ENCODE measurements at places on chromosomes 7 and 10. TPM values are rescaled to one million over a fixed set of nuclear protein-coding genes. Genes with fewer than 3 reads are reported as not detected.

ARHGAP22 gene
- 60.2 TPM for total RNA-seq

- no peak for DNase-seq
Measured at GRCh38 chr7:109964780-109965179, 1126.1 kb upstream of the LRRN3 start.

- DNase-seq, result peak; percentile 13
Measured at GRCh38 chr7:25805027-25805687, 346.8 kb upstream of the NFE2L3 start.

THNSL1 gene
- 4.1 TPM for total RNA-seq

DNA sequence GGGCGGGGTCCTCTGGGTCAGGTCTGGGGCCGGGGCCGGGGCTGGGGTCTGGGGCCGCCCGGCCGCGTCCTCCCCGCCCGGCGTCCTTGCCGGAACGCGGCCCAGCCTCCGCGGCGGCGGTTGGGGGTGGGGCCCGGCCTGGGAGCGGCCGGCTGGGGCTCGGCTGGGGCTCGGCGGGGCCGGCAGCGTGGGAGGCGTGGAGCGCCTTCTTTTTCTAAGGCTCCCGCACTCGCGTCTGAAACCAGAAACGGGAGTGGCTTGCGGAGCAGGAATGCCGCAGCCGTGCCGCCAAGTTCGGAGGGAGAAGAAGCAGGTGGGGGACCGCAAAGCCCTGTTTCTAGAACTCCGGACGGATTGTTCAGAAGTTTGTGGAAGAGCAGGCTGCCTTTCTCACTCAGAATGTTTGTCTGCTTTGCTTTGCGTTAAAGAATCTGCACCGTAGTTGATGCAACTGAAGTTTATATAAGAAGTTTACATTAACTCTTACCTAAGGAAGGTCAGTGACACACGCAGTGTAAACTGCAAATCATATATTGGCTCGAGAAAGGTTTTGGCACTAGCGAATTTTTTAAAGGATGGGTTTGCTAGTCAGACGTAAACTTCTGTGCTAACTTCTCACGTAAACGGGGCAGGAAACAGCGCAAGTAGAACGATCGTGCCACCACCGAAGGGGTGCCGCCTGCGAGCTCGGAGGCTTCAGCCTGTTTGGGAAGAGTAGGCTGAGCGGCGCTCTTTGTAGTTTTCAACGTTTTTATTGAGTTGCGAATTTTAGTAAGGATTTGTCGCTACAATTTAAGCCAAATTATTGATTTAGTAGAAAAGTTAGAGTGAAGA is 729 bp downstream of the DNAJB6 start:
- DNase-seq, result peak; percentile 58

OR9A2 gene
- not detected for total RNA-seq

SHTN1 gene
- 9.2 TPM for total RNA-seq

GRCh38 chr10:76033457-76034196 is 602.2 kb downstream of the LRMDA start:
- DNase-seq, result peak; percentile 43

DNA sequence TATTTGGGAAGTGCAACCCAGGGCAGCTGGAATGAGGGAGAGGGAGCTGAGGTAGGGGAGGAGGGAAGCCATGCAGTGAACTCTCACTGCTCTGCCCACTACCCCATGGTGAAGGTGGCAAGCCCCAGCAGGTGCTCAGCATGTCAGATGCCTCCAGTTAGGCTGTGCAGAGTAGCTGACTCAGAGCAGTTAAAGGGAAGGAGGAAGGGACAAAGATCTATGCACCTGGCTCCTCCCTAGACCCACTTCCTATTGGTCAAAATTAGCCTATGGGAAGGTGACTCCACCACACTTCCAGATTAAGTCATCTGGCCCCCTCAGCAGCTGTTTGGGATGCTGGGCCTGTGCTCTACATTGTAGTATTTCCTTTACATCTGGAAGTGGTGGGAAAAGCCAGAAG is 125.7 kb upstream of the MTPN start:
- no peak for DNase-seq

DNA sequence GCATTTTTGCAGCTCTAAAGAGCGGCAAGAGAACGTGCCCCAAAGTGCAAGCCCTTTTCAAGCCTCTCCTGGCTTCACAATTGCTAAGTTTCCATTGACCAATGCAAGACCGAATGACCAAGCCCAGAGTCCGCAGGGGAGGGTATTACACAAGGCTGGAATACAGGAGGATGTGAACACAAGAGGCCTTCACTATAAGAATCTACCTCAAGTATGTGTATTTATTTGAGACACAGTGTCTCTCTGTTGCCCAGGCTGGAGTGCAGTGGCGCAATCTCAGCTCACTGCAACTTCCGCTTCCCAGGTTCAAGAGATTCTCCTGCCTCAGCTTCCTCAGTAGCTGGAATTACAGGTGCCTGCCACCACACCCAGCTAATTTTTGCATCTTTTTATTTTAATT is 22.2 kb upstream of the TPST1 start:
- no peak for DNase-seq

GRCh38 chr7:17679458-17679857 is 260.8 kb downstream of the SNX13 start:
- peak; percentile 83 for DNase-seq

- DNase-seq, result no peak
Measured at GRCh38 chr10:89846281-89846630, 144.9 kb downstream of the KIF20B start.

GRCh38 chr10:6980353-6980752 is 400.3 kb upstream of the PRKCQ start:
- no peak for DNase-seq

DNA sequence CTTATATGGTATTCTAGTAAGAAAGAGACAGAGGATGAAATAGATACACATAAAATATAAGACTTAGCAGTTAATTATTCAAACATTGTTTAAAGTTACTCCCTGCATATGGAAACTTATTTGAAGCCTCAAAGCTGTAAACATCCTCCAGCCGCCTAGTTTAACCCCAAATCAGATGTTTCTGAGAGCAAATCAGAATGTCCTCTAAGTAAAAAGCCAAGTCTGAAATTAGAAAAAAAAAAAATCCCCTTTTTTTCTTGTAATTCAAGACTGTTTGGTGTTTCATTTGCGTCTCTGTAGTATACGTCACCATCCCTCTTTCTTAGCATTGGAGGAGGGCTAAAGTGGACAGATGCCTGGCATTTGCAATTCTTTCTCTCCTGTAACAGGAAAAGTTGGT is 46.4 kb downstream of the TMEM26 start:
- no peak for DNase-seq

ERVW-1 gene
- total RNA-seq, result not detected

- DNase-seq, result no peak
Measured at GRCh38 chr7:129122751-129123509, 21.6 kb upstream of the TSPAN33 start.

CPN1 gene
- not detected for total RNA-seq

GRCh38 chr10:97302088-97302791 is 9.8 kb upstream of the ARHGAP19 start:
- DNase-seq, result no peak

- no peak for DNase-seq
Measured at GRCh38 chr7:79401254-79401653, 52.2 kb downstream of the MAGI2 start.

DNA sequence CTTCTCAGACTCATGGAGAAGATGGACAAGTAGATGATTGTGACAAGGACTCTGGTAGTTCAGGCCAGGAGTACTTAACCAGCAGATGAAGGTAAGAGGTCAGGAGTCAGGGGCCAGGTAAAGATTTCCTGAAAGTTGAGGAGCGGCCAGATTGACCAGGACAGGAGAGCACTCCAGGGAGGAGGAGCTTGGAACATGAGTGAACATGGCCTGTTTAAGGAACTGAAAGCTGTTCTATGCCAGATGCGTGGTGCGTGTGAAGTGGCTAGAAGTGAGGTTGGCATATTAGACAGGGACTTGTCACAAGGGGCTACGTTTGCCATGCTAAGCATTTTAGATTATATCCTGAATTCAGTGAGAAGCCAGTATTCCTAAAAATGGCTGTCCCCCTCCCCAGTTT is 157.2 kb downstream of the WNT2 start:
- no peak for DNase-seq

DNA sequence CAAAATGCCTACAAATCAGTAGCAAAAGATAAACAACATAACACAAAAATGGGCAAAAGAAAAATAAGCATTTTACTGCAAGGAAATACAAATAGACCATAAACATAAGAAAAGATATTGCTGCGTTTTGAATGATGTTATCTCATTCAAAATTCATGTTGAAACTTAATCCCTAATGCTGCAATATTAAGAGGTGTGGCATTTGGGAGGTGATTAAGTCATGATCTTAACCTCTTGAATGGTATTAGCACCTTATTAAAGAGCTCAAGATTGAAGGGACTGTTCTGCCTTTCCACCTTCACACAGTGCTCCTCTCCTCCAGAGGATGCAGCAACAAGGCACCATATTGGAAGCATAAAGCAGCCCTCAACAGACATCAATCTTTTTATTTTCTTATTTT is 12.4 kb upstream of the TNKS2 start:
- DNase-seq, result no peak

DNA sequence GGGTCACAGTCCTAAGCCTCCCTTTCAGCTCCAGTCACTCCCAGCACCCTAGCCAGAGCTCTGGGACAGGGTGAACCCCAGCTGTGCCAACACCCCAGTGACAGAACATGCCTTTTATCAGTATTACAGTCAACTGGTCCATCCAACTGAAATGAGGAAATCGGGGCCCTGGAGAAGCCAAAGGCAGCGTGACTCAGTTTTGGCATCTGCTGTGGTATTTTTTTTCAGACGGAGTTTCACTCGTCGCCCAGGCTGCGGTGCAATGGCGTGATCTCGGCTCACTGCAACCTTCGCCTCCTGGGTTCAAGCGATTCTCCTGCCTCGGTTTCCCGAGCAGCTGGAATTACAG is 3.4 kb upstream of the CLDN15 start:
- peak; percentile 26 for DNase-seq

- no peak for DNase-seq
Measured at GRCh38 chr7:82625377-82625776, 181.8 kb upstream of the CACNA2D1 start.

PRR15 gene
- total RNA-seq, result 2.4 TPM

HABP2 gene
- total RNA-seq, result not detected

EIF3A gene
- total RNA-seq, result 187 TPM

GRCh38 chr10:110337906-110338305 is 33.2 kb upstream of the SMNDC1 start:
- peak; percentile 60 for DNase-seq

DNA sequence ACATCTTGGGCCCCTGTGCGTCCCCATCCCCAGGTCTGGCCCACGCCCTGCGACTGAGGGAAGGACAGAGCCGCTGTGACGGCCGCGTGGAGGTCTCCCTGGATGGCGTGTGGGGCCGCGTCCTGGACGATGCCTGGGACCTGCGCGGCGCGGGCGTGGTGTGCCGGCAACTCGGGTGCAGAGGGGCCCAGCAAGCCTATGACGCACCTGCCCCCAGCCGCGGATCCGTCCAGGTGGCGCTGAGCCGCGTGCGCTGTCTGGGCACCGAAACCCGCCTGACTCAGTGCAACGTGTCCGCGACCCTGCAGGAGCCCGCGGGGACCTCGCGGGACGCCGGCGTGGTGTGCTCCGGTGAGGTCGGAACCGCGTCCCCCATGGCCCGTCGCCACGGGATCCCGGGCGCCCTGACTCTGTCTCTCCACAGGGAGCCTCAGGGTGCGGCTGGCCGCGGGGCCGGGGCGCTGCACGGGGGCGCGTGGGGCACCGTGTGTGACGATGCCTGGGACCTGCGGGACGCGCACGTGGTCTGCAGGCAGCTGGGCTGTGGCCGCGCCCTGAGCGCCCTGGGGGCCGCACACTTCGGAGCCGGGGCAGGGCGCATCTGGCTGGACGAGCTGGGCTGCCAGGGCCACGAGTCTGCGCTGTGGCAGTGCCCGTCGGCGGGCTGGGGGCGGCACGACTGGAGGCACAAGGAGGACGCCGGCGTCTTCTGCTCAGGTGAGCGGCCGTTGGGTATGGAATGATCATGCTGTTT is 5.9 kb downstream of the SCART1 start:
- no peak for DNase-seq

GRCh38 chr10:114681542-114681941 is 23.5 kb upstream of the ABLIM1 start:
- no peak for DNase-seq
